Activated naive CD4-positive, alpha-beta T cell treated with anti-CD3 and anti-CD28 coated beads, Interleukin-2, amount 50 U/mL, for 16 hours (primary cell): ENCODE measurements at places on chromosomes 6 and 20.

DNA sequence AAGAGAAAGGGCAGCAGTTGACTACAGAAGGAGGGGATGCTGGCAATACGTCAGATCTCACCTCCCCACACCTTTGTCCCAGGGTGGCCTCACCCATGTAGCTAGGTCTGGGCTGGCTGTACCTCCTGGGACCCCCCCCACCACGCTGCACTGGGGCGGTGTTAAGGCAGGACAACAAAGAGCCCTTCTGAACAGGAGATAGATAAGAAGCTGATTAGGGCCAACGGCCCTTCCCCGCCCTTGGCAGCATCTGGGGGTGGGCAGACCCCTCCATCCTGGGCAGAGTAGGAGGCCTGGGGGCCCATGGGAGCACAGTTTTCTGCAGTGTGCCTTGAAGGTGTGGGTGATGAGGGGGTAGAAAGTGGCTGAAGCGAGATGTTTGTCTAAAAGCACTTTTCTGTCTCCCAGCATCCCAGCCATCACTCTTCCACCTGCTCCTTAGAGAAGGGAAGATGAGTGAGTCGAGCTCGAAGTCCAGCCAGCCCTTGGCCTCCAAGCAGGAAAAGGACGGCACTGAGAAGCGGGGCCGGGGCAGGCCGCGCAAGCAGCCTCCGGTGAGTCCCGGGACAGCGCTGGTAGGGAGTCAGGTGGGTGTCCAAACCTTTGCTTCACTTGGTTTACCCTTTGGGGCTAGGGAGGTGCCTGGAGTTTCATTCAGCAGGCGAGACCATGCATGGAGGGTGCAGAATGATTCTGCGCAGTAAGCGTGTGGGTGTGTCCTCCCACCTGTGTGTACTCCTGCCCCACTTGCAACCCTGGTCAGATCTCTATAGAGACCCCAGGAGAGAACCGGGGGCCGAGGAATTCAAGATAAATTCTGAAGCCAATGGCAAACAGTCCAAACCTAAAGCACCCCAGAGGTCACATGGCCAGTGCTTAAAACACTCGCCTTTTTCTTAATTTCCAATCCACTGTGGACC lies 3.9 kb downstream of the HMGA1 start:
- DNase-seq, result no peak

DNA sequence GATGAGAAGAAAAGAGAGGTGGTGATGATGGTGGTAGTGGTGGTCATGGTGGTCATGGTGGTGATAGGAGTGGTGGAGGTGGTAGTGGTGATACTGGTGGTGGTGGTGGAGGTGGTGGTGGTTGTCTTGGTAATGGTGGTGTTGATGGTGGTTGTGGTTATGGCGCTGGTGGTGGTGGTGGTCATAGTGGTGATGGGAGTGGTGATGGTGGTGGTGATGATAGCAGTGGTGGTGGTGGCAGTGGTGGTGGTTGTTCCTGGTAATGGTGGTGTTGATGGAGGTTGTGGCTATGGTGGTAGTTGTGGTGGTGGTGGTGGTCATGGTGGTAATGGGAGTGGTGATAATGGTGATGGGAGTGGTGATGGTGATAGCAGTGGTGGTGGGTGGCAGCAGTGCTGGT lies 36.8 kb downstream of the HAO1 start:
- DNase-seq, result no peak

GRCh38 chr6:52574709-52575501 lies 2.0 kb downstream of the TRAM2 start:
- peak; percentile 40 for DNase-seq

GRCh38 chr6:157374889-157375443 lies 6.0 kb upstream of the ZDHHC14 start:
- DNase-seq, result no peak

- DNase-seq, result no peak
Observed at GRCh38 chr6:63584125-63584514, 11.8 kb downstream of the LOC128125822 start.

DNA sequence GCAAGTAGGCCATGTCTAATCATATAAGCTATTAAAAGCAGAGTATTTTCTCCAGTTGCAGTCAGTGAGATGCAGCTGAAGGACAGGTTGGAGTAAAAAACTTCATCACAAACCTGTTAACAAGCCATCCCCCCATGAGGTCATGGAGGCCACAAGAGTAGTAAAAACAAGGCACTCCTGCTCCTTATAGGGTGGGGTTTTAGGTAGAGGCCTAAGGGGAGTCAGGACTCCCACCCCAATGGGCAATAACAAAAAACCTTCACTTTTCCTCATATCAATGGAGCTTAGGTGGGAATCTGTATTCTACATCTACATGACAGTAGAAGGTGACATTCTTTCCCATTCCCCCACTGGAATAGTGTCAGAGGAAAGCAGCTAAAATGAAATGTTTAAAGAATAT lies 428.1 kb upstream of the KHDRBS2 start:
- DNase-seq, result no peak

- no peak for DNase-seq
Observed at GRCh38 chr6:63817492-63818050, 182.0 kb downstream of the PHF3 start.
